ENCODE measurements at places on chromosomes 12 and 14. TPM values are rescaled to one million over a fixed set of nuclear protein-coding genes. Genes with fewer than 3 reads are reported as not detected.

Gene NDRG2
- 9.2 TPM for total RNA-seq

Gene CAPZA3
- not detected for total RNA-seq

Gene TMPRSS12
- not detected for total RNA-seq

Gene E2F7
- 3.4 TPM for total RNA-seq

Gene OASL
- total RNA-seq = 0.79 TPM

Gene PLEKHH1
- total RNA-seq = 4.7 TPM

Measured in bronchial epithelial cell (primary cell).